ENCODE measurements at places on chromosomes 6 and 20.

GRCh38 chr6:13453771-13454251 lies 33.6 kb downstream of the GFOD1 start:
- DNase-seq: peak; percentile 60

DNA sequence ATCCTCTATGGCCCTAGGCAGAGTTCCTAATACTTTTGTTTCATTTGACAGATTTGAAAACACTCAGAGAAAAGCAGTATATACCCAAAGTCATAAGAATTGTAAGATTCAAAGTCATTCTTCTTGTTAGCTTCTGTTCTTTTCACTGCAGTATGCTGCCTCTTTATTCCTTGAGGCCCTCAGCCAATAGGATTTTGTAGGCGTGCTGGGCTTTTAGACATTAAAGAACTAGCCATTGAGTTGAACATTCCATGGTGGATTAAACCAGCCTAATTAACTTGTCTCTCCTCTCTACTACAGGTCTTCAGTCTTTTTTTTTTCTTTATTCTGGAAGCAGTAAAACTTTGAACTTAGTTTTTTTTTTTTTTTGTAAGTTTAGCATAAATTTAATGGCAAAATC lies 186.3 kb downstream of the PLCB4 start:
- no peak for DNase-seq

DNA sequence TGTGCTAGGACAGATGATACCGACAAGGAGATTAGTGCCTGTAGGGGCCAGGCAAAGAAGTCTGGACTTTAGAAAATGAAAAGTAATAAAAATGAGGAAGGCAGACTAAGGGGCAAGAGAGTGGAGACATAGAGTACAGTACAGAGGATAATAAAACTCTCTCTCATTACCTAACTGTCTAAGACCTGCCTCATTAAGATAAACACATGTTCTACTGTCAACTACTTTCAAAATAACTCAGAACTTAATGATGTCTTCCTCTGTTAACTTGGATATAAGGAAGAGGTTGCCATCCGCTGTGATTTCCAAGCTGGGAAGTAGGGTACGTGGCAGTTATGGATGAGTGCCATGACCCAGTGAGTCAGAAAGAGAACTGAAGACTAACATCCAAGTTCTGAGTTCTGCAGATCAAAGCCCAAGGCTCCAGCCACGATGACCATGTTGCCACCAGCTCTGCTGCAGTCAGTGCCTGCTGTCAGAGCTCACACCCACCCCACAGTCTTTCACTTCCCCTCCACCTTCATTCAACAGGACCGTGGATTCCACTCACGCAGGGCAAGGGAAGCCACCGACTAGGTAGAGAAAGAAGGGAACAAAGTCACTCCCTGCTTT lies 81.8 kb downstream of the KIF16B start:
- no peak for DNase-seq

- no peak for DNase-seq
Observed at GRCh38 chr6:127716465-127716864, 139.5 kb downstream of the C6orf58 start.

DNA sequence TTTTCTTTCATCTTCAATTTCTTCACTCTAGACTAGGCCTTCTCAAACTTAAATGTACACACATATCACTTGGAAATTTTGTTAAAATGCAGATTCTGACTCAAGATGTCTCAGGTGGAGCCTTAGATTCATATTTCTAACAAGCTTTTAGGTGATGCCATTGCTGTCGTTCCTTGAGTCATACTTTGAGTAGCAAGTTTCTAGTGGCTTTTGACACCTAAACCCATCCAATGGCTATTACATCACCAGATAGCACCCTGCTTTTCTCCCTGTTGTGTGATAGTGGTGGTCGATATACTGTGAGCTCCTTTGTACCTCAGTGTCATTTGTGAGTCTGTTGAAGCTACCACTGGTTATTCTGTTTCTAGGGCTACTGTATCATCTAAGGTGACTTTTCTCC lies 34.8 kb upstream of the BAG2 start:
- no peak for DNase-seq

GRCh38 chr6:166466178-166467122 lies 83.7 kb upstream of the MPC1 start:
- peak; percentile 94 for DNase-seq

- DNase-seq: no peak
Observed at GRCh38 chr6:130009146-130009545, 9.2 kb upstream of the L3MBTL3 start.

DNA sequence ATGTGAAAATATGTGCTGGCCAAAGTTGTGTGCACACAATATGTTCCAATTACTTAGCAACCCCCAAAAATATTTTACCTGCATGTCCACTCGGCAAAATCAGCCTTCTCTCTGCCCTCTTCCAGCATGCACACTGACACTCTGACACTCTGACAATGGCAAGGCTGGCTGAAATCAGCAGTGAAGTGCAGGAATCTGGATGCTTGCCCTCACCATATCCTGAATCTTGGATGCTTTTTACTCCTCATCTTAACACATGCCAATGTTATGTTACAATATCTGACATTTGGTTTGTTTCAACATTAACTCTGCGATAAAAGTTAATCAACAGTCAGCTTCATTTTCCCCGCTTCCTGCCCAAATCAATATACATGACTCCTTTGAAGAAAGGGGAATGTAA lies 203.2 kb downstream of the COL9A1 start:
- no peak for DNase-seq

- DNase-seq: no peak
Observed at GRCh38 chr20:50274570-50275430, 84.2 kb downstream of the CEBPB start.

DNA sequence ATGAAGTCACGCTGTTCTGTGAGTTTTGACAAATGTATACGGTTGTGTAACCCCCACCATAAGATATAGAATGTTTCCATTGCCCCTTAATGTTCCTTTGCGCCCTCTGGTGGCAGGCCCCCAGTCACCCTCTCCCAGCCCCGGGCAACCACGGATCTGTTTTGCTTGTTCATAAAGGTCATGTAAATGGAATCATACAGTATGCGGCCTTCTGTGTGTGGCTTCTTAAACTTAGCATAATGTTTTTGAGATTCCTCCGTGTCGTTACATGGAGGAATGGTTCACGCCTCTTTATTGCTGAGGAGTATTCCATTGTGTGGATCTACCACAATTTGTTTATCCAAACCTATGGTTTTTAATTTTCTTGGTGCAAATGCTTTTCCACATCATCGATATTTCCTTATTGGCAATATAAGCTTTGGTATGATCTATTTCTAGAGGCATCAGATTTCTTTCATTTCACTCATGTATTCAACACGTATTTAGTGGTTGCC lies 28.4 kb downstream of the LYRM2 start:
- DNase-seq: peak; percentile 38

DNA sequence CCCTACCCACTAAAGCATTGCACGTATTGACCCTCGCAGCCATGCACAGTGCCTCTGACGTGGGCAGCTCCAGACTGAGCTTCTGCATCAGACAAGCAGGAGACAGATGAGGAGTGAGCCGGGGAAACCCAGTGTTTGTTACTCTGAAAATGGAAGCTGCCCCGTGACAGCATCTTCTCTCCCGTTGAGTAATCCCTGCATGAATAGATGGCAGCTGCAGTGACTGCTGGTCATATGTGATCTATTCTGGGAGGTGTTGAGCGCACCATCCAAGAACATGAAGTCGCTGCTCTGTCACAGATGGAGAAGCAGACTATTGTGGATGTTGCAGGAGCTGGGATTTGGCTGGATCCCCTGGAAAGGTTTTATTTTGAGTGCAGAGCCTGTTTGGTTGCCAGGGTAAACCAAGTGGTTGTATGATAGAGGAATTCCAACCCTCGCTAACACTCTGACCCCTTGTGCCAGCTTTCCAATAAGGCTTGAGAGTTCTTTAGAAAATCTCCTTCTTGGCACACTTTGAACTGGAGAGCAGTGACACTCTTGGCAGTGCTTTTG lies 242.2 kb downstream of the NRN1 start:
- DNase-seq: peak; percentile 51

GRCh38 chr6:14824484-14825275 lies 421.2 kb upstream of the JARID2 start:
- peak; percentile 20 for DNase-seq

DNA sequence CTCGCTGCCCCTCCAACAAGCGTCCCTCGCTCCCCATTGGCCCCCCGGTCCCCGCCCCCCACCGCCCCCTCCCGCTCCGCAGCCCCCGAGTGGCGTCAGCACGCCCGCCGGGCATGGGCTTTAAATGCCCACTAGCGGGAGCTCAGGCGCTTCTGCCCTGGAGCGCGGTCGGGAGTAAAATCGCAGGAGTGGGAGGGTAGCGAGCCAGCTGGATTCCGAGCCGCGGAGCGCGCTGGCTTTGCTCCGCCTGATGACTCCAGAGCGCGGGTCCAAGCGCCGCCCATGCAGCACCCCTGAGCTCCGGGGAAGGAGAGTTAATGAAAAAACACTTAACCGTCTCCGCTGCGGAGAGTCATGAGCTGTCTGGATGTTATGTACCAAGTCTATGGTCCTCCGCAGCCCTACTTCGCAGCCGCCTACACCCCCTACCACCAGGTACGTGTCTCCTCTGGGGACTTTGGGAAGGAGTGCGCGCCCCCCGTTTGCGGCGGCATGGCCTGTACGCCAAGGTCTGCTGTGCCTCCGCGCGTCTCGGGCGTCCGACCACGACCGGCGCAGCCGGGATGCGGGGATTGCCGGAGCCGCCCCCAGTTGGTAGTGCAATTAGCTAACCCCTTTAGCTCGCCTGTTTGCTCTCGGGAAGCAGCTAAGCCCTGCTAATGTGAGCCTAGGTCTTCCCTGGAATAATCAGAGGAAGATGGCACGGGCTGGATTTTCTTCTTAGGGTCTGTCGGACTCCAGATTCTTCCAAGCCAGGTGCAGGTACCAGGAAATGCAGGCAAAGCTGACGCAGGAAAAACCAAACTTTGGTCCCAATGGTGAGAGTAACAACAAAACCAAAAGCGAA lies at the start of gene VGLL2:
TSS of gene VGLL2 (plus strand) at position 149 of the 847 bp plus-strand sequence. CDS start at position 355, 206 bp downstream.
- peak; percentile 42 for DNase-seq

- DNase-seq: peak; percentile 8
Observed at GRCh38 chr20:21191839-21192238, 66.0 kb downstream of the KIZ start.

DNA sequence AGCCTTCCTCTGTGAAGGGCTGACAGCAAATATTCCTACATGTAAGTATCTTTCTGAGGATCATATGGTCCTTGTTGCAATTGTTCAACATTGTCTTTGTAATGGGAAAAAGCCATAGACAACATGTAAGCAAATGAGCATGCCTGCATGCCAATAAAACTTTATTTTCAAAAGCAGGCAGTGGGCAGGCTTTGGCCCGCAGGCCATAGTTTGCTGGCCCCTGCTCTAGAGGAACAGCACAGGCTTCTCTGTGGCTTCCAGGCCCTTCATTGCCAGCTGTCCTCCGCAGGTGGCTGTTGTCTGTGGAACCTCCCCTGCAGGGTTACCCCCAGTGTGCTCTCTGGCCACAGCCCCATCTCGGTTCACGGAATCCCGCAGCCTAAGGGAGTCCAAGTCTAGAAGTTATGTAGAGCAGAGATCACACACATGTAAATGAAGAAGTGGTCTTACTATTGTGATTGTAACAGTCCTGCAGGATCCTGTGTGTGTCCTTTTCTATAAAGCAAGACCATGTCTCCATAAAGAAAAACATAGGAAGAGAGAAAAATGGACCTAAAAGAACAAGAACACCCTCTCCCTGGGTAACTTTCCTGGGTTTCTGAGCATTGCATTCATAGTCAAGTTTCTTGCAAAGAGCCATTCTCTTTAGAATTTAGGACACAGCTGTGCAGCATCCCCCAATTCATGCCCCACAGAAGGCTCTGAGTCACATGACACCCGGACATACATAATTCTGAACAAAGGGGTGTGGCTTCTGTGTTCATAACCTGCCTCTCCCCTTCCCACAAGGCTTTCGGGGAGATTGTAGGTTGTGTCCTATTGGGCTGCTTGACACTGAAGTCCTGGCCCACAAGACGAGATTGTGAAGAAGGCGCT lies 10.0 kb downstream of the UNC93A start:
- DNase-seq: no peak

DNA sequence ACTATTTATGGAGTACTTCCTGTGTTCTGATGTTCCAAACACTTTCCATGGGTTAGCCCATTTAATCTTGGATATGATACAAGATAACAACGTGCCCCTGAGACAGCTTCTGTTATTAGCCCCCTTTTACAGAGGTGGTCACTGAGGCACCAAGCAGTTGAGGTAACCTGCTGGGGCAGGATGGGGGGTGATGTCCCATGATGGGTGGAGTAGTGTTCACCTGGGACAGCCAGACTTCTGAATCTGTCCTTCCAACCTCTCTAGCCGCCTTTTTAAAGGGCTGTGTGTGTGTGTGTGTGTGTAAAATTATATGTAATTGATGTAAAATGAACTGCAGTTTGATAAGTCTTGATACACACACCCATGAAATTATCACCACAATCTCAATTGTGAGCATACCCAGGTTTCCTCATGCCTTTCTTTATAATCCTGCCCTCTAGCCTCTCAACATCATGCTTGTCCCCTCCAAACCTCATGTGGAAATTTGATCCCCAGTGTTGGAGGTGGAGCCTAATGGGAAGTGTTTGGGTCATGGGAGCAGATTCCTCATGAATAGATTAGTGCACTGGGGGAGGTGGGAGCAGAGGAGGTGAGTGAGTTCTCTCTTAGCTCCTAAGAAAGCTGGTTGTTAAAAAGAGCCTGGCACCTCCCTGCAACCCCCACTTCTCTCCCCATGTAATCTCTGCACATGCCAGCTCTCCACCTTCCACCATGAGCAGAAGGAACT lies 39.2 kb downstream of the PLAGL2 start:
- peak; percentile 48 for DNase-seq

GRCh38 chr20:46215913-46216707 lies 92.2 kb downstream of the CDH22 start:
- peak; percentile 35 for DNase-seq

GRCh38 chr6:82195619-82196018 lies 51.9 kb downstream of the IBTK start:
- no peak for DNase-seq

Measured in fibroblast of skin of abdomen (primary cell).